ENCODE measurements at places on chromosomes 4 and X.

GRCh38 chr4:185540487-185541120 lies 5.3 kb upstream of the PDLIM3 start:
- no peak for DNase-seq

DNA sequence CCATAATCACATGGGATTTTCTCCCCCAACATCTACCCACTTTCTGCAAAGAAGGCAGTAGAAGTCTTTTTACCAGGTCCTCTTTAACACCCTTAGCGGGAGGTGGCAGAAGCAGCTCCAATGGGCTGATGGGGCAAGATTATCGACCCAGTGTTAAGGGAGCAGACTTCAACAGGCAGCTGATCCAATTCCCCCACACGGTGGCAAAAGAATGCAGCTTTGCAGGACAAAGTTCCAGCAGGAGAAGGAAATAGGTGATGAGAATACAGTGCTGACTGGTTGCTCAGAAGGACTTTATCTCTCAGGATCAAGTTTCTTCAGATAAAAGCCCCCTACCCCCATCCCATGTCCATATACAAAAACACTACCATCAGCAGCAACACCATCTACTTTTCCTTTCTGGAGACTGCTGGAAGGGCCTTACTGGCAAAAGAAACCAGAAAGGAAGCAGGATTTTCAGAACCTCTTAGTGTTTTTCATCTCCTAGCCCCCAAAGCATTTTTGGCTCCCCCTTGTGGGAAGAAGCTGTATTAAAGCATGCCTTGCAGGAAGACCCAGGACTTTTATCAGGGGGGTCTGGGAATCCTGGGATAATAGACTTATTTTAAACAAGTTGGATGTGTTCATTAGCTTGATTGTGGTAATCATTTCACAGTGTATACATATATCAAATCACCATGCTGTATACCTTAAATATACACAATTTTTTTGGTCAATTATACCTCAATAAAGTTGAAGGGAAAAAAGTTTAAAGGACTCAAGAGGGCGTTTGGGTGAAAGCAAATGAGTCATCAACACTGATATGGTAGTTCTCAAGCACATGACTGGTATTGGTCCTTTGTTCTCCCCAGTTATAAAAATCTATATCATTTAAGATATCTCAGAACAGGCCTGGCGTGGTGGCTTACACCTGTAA lies 146.4 kb downstream of the GPC3 start:
- peak; percentile 14 for DNase-seq

DNA sequence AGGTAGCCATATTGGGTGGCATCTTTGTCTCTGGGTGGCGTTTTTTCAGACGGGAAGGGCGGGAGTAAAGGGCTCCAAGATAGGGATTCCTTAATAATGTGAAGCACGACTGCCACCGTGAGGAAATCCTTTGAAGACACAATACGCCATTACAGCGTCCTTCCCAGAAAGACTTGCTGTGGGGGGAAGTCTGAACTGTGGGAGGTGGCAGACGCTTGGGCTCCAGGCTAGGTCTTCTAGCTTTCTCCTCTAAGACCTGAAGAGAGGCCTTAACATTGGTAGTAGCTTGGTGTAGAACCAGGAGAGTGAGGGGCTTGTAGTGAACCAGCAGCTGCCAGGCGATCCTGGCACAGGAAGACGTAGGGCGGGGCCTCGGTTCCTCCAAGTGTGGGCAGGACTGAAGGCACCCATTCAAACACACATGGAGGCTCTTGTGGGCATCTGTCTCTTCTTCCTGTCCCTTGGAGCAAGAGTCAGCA lies 197.3 kb downstream of the OR13H1 start:
- no peak for DNase-seq

GRCh38 chrX:56728321-56728720 lies 722 bp upstream of the NBDY start:
- no peak for DNase-seq

GRCh38 chr4:8220661-8221450 lies 21.8 kb downstream of the SH3TC1 start:
- no peak for DNase-seq

- peak; percentile 69 for DNase-seq
These were observed 29.3 kb downstream of the CRMP1 start for GRCh38 chr4:5863461-5864113.

- DNase-seq = no peak
These were observed 241.4 kb upstream of the PGRMC2 start for GRCh38 chr4:128528793-128529553.

DNA sequence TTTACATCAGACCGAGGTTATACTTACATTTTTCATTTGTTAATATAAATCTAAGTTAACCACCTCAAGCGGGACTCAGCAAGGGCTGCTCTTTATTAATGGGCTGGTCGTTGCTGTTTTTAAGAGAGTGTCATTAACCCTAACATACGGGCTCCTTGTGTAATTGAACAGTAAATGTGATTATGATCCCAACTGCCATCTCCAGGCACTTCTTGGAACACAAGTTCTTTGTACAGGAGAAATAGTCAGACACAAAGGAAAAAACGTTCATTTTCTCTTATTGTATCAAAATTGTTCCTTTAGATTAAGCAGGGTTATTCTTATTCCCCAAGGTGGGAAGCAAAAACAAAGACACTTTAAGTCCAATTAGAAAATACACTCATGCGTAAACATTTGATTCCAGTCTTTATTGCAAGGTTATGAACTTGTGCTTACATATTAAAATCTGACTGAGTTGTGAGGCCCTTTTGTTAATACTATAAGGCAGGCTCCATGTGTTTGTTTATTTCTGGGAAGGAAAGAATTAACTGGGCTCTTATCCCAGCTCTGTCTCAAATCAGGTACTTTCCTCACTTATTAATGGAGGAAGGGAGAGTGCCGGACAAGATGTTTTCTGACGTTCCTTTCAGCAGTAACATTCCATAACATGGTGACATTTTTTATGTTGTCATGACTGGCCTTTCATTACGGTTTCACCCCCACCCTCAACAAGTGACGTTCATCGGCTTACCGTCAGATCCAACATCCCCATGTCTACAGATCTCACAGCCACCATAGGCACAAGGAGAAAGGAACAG lies 95.9 kb downstream of the RASL11B start:
- DNase-seq = no peak

DNA sequence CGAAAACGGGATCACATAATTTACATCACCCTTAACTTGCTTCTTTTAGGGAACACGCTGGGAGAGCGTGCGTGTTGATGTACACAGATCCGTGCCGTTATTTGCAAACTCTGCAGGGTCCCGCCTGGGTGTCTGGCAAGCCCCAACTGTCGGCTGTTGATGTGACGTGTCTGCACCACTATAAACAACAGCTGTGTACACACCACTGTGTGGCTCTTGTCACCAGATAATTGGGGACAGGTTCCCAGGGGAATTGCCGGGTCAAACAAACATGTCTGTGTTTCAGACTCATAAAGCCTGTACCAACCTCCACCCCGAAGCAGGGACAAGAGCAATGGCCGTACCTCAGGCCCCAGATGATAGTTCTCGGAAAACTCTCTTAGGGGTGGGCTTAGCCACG lies 105.0 kb upstream of the AFAP1 start:
- no peak for DNase-seq

DNA sequence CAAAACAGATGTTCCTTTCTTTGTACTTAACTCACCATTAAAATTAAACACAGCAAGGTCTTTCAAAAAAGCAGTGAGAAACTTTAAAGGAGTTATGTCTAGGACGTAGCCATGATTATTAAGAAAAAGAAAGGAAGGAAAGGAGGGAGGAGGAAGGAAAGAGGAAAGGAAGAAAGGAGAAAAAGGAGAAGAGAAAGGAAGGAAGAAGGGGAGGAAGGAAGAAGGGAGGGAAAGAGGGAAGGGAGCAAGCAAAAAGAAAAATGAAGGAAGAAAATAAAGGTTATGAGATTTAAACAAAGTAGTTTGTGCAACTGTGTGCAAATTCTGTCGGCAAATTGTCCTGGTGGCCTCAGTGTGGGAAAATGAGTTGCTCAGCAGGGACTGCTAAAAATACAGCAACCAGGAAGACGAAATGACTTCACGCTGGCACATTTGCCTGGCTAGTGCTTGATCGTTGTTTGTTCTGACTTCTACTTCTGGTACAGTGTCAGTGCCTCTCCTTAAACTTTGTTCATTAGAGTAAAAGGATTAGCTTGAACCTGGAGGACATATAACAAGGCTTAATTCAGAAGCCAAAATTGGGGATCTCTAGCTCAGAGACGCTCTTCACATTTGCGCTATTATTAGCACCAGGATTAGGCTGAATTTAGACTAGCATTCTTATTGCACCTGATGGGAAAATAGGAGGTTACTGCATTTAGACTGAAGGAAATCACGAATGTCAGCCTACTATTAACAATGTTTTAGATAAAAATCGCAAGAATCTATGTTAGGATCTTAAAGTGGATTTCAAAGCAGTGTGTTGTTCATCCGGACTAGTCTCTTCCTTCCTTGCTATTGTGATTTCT lies 81.2 kb downstream of the DCK start:
- no peak for DNase-seq

- peak; percentile 5 for DNase-seq
These were observed 345.1 kb upstream of the TACR3 start for GRCh38 chr4:104064646-104065577.

- no peak for DNase-seq
These were observed 1031.9 kb downstream of the ADGRL3 start for GRCh38 chr4:62231994-62232393.

DNA sequence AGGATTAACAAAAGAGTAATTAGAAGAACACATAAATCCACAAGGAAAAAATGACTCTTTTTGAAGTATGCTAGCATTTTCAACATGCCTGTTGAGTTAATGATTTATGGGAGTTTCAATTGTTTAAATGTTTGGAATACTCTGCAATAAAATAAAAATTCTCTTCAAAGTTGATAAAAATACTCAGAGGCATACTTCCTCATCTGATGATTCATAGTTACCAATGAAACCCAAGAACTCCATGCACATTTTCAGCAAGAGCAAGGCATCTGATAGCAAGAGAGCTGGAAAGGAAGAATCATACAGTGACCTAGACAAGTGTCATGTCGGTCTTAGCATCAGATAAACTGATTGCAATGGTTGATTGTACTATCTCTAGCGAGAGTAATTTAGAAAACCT lies 443.7 kb upstream of the ATOH1 start:
- DNase-seq = no peak

DNA sequence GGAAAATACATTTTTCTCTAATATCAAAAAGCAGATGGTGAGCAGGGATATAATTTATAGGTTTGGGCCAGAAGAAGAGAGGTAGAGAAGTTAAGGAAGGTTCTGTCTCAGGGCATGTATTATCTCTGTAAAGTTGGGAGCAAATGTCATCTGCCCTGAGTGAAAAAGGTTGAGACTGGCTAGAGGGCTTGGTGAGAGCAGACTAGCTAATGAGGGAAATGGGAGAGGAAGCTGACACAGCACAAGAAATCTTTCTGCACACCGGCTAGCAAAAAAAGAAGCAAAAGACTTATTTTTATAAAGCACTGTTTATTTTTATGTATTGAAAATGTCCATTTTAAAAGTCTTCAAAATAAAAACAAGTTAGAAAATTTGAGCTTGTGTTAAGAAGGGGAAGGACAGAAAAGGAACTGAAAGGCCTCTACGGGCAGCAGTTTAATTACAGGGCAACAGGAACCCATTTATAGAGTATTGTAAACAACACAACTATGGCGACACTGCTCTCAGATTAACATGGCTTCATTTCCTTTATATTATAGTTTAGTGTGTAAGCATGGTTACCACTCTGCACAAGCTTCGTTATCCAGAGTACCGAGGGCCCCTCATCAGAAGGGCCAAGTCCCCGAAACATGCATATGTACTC lies 17.4 kb downstream of the CD40LG start:
- no peak for DNase-seq
